ENCODE measurements at places on chromosomes 6 and 20. TPM values are rescaled to one million over a fixed set of nuclear protein-coding genes. Genes with fewer than 3 reads are reported as not detected.

Gene AVP
- not detected for total RNA-seq

Gene TPX2
- total RNA-seq: 0.21 TPM

Gene USP49
- total RNA-seq: 8.0 TPM

Gene AIF1
- 66.3 TPM for total RNA-seq

Gene PAK5
- not detected for total RNA-seq

Gene FAM8A1
- 36.0 TPM for total RNA-seq

Gene RGS19
- total RNA-seq: 26.9 TPM

Gene LAMA2
- total RNA-seq: 305 TPM

Gene PEX7
- 9.2 TPM for total RNA-seq
